NCI-H1436 treated with DMSO at 0.1 percent for 48 hours (cell line): ENCODE measurements at places on chromosomes 7 and 10.

DNA sequence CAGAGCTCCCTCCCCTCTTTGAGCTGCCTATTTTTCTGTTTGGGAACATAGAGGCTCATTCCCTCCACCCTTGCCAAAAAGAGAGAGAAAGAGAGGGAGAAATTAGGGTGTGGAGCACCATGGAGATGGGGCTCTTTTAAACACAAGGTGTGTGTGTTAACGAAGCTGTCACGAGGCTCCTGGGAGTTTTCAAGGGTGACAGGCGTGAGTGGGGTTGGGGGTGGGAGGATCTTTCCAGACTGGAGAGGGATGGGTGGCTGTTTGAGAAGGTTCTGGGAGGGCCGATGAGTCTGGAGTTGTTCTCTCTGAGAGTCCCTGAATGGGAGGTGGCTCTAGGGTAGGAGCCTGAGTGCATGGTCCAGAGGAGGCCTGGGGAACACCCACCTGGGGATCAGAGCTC, 45.0 kb downstream of the PALD1 start:
- no peak for DNase-seq

- DNase-seq, result no peak
These were observed 145.6 kb upstream of the CALCR start for GRCh38 chr7:93720106-93720505.

- DNase-seq, result no peak
These were observed 395.4 kb downstream of the LRMDA start for GRCh38 chr10:75826846-75827245.

GRCh38 chr10:26445411-26446031, 7.4 kb downstream of the APBB1IP start:
- DNase-seq, result no peak

GRCh38 chr7:79320741-79321473, 132.6 kb downstream of the MAGI2 start:
- DNase-seq, result no peak

DNA sequence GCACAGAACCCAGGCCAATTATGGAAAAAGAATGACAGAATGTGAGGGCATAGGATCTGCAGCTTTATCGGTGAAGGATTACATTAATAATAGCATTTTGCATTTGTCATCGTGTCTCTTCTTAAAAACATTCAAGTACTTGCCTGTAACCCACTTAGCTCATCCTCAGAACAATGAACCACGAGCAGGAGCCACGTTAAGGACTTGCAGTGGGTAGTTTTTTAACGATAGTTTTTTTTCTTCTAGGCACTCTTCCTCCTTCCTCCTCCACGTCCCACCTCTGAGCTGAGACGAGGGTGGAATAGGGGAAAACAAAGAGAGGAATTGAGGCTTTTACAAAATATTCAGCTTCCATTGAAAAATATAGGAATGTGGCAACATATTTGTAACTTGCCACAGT, 27.1 kb downstream of the CDHR3 start:
- no peak for DNase-seq

- no peak for DNase-seq
These were observed 725.4 kb downstream of the PHTF2 start for GRCh38 chr7:78523930-78524329.

- DNase-seq, result no peak
These were observed 58.3 kb downstream of the ST7 start for GRCh38 chr7:117011419-117012260.

DNA sequence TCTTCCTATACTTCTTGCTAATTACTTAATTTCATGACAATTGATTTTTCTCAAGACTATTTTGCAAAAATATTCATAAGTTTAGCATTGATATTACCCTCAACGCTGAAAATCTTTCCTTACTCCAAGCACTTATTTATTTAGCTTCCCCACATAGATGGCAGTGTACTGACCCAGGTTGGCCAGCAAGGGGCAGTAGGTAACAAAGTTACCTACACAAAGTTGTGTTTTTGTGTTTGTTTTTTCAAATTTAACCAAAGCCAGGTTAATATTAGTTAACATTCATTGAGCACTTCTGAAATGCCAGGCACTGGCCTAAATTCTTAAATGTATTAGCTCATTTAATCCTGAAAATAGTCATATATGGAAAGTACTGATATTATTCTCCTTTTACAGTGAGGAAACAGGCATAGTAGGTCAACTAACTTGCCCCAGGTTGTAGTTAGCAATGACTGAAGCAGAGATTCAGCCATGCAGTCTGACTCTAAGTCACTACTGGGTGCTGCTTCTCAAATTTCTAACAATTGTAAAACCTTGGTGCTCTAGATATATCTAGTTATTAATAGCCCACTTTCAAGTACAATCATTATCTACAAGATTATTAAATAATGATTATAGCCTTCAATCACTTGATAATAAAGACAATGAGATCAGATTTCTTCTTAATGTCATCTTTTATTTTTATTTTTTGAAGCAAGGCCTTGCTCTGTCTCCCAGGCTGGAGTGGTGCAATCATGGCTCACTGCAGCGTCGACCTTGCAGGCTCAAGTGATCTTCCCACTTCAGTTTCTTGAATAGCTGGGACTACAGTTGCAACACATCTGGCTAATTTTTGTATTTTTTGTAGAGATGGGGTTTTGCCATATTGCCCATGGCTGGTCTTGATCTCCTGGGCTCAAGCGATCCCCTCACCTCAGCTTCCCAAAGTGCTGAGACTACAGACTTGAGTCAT, 5.8 kb upstream of the GGCT start:
- DNase-seq, result no peak

DNA sequence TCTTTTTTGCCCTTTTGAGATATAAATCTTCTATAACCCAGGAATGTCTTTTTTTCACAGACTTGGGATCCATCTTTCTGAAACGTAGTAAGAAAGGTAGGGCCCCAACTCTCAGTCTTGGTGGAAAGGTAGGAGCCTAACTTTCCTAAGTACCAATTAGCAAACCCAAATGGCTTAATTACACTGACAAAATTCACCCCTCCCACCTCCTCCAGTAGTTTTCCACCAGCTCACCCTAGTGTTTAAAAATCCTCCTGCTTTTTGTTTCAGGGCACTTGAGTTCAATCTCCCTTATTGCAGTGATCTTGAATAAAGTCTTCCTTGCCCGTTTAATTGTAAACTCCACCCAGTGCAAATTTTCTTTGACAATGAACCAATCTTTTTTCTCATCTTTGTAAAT, 600.0 kb downstream of the PHTF2 start:
- DNase-seq, result no peak

DNA sequence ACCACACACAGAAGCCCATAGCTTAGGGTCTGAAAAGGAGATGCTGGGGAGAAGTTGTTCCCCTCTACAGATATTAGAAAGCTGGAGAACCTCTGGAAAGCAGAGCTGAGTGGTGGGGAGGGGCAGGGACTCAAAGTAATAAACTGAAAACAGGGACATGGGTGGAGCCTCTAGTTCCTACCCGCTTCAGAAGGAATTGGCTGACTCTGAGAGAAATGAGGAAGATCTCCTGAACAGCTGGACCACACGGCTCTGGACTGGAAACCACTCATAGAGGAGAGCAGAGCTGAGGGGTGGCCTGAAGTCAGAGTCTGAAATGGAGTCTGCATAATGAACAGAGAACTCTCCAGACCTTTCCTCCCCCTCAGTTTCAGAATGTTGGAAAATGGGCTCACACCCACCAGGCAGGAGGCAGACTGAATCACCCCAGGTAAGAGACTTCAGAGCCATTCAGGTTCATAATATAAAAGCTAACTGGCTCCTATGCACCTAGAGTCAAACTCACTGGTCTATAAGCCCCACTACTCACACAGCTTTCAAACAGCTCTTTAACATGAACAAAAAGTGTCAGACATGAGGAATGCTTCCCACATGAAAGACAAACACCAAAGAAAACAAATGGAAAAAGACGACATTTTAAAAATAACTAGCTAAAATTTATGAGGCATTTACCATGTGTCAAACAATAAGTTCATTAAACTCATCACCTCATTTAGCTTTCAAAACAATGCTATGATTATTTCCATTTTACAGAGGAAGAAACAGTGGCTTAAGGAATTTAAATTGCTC, 68.1 kb downstream of the RNF216 start:
- no peak for DNase-seq

GRCh38 chr7:46885167-46885566, 696.7 kb downstream of the TNS3 start:
- DNase-seq, result no peak

DNA sequence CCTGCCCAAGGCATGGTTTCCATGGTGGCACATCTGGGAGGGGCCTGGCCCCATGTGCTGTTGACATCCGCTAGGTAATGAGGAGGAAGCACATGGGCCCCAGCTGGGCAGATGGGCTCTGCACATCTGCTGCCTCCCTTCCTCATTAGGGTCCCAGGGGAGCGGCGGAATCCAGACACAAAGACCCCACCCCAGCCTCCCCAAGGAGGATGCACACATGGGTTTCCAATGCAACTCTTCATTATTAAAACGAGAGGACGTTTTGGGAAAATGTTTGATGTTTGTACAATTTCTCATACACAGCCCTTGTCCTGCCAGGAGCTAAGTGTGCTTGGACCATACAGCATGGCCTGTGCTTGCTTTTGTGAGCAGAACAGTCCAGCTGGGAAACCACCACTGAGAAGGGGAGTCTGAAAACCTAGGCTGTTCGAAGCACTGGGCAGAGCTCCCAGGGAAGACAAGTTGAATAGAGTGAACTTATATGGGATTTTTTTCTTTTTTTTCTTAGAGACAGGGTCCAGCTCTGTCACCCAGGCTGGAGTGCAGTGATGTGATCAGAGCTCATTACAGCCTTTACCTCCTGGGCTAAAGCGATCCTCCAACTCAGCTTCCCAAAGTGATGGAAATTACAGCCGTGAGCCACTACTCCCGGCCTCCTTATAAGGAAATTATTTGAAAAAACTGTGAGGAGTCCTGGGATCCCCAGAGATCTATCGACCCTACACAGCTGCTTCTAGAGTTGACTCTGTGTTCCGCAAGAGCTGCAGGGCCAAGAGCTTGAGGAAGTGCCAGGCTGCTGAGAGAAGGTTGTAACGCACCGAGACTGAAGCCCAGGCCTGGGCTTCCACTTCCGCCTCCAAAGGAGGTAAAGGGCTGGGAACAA, 23.4 kb downstream of the FAM107B start:
- DNase-seq, result no peak

DNA sequence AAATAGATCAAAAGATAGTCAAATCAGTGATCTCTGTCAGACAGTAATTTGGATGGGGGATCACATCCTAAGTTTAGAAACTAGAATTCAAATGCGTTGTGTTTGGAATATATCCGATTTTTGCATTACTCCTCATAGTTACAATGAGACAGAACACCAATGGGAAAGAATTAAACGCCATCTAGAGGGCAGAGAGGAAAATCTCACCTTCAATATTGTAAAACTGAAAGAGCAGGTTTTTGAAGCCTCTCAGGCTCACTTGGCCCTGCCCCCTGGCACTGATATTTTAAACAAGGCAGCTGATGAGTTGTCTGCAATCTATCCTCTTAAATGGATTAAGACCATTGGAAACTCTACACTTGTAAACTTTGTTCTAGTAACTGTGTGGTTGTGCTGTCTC, 17.7 kb downstream of the FRG2B start:
- DNase-seq, result no peak

DNA sequence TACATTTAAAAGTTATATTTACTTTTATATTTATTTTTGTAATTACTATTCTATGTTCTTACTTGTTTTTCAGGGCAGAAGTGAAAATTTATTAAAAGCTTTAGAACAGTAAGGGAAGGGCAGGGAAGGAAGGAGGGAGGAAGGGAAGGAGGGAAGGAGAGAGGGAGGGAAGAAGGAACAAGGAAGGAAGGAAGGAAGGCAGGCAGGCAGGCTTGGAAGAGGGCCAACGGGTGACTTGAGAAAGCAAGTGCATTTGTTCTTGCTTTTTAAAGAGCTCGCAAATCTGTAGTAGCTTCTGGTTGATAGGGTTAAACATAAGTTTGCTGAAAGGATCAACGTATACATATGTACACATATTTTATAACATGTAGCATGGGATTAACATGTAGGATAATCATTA, 725.3 kb upstream of the FZD8 start:
- DNase-seq, result no peak

DNA sequence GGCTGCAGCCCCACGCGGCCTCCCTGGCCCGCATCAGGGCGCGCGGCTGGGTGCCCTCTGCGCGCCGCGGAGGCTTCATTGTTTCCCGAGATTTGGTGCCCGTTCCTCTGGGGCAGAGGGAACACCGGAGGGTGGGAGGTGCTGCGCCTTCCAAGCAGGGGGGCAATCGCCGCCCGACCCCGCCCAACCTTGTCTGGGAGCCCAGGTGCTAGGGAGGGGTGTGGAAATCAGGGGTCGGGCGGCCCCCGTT, 1.0 kb upstream of the NRP1 start:
- no peak for DNase-seq

DNA sequence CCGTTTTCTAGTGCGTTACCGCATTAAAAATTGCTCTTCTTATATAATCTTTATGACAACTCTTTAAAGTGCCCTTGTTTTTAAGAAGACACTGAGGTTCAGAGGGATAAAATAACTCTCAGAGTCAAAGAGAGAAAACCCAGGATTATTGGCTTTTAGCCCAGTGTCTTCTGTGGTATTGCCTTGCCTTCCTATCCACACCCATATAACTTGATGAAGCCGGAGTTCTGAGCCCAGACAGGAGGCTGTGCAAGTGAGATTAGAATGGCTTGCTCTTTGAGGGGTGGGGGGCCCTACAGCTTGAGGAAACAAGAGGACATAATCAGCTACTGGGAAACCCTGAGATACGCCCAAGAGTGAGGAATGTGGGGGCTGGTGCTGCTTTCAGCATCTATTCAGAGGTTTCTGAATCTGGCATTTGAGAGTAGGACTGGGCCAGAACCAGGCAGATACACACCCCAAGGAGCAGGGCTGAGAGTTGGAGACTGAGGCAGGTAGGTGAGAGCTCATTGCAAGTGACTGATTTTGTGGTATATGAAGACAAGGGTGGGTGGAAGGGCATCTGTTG, 2.3 kb downstream of the PRXL2A start:
- DNase-seq, result no peak

- no peak for DNase-seq
These were observed 58.8 kb downstream of the WDR37 start for GRCh38 chr10:1114719-1115606.

DNA sequence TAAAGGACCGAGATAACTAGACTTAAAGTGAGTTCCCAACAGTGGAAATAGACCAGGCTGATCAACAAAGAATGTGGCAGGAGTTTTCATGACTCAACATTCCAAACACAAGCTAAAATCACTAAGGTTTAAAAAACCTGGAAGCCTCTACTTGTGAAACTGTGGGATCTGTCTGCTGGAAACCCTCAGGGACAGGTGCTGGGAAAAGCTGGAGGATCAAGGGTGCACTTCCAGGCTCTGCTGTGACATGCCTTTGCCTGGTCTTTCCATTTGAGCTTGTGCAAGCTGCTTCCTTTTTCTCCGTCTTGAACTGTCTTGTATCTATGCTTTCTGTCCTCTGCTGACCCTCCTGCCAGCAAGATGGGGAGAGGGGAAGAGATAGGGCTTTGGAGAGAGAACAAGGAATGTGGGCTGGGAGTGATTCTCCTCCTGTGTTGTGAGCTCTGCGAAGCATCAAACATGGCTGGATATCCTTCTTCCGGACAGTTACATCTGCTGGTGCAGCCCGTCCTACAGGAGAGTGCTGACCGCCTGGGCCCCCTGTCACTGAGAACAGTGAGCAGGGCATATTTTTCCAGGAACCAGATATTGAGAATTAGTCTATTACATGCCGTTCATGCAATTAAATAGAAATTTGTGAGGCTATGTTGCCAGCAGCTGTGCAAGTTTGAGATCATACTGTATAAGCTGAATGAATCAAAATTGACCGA, 25.5 kb downstream of the ARHGAP22 start:
- DNase-seq, result no peak

GRCh38 chr7:41326616-41327015, 376.3 kb downstream of the INHBA start:
- DNase-seq, result no peak

GRCh38 chr10:90788968-90789367, 68.9 kb downstream of the HTR7 start:
- no peak for DNase-seq
